ENCODE measurements at places on chromosomes 7 and 10.

DNA sequence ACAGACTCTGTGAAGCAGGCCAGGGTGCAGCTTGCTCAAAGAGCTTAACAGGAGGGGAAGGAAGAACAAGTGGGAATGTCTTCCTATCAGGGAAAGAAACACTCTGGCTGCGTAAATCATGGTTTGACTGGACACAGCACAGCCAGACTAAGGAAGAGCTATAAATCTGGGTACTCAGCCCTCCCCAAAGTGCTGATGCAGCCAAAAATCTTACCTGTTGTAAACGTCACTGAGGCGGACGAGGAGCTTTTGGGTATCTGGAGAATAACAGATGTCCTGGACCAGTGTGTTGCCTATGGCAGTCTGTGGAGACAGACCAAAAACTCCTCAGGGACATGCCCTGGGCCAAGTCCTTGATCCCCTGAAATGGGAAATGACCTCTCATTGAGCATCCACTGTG is 43.1 kb upstream of the HNRNPH3 start:
- no peak for DNase-seq

DNA sequence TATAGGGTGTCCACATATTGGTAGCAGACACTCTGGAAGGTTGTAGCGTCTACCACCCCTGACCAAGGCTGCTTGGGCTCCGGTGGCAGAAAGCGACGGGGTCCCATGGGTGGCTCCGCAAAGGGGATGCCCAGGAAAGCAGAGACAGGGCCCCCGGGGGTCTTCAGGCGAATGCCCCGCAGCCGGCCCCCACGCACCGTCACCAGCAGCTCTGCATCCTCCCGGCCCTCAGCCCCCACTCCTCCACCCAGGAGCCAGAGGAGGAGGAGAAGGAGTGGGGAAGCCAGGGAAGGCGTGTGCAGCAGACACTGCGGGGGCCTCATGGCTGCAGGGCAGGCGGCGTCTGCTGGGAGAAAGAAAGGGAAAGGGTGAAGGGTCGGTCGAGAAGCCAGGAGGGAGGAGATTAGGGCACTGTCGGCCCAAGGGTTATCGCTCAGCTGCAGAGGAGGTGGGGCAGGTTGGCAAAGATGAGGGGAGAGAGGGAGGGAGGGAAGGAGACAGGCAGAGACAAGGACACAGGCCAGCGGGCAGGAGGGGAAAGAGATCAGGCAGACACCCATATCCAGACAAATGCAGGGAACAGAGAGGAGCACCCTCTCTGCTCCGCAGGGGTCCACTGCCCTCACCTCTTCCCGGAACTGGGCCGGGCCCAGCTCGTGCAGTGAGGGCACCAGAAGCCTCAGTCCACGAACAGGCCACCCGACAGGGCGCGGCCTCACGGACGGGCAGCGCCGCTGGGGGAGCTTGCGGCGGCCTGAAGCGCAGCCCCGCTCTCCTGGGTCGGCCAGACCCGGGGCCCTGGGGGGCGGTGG is 1.6 kb downstream of the ACHE start:
- no peak for DNase-seq

GRCh38 chr10:4191894-4192293 is 406.9 kb upstream of the KLF6 start:
- no peak for DNase-seq

DNA sequence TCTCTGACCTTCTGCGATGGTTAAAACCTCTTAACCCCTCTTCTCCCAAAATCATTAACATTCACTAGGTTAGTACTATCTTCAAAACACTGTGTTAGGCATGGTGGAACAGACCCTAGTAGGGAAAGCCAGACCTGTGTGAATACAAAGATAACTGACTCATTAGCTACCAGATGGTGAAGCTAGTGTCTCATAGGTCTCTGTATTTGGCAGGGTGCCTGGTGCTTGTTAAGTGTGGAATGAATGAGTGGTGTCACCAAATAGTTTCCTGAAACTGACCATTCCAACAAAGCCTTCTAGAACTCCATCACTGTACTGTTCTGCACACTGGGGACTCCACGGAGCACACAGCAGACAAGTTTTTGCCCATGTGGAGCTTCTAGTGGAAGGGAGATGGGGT is 27.7 kb upstream of the TM9SF3 start:
- DNase-seq = no peak

DNA sequence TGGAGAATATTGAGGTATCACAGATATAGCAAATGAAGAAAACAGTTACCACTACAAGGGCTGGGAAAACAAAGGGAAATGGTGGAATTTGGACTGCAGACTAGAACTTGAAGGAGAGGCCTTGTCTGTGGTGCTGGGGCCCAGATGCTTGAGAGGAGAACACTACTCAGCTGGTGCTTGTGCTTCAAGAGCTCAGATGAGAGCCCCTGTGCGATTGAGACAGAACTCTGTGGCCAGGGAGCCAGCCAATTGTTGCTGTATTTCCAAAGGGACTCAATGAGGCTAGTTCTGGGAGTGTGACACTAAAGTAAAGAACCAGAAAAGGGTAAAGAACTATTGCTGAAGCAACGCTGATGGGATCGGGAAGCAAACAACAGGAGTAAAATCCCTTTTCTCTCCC is 406.5 kb upstream of the SEMA3D start:
- no peak for DNase-seq

GRCh38 chr7:79009647-79010046 is 443.8 kb downstream of the MAGI2 start:
- DNase-seq = no peak

DNA sequence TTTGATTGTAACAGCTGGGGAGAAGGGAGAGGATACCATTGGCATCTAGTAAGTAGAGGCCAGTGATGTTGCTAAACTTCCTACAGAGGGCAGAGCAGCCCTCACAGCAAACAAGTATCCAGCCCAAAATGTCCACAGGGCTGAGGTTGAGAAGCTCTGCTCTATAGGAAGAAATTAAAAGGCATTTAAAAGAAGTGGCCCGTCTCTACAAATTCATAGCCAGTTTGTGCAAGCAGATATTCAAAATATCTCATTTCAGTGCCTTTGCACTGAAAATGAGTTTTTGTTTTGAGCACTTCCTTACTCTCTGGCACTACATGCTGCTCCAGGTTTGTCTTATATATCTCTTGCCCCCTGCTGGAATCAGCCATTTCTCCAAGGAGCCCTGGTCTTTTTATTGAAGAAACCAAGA is 330.0 kb downstream of the BBS9 start:
- no peak for DNase-seq

GRCh38 chr7:77833136-77833535 is 34.6 kb downstream of the PHTF2 start:
- no peak for DNase-seq

- no peak for DNase-seq
Measured at GRCh38 chr10:13183625-13184024, 22.3 kb downstream of the MCM10 start.

DNA sequence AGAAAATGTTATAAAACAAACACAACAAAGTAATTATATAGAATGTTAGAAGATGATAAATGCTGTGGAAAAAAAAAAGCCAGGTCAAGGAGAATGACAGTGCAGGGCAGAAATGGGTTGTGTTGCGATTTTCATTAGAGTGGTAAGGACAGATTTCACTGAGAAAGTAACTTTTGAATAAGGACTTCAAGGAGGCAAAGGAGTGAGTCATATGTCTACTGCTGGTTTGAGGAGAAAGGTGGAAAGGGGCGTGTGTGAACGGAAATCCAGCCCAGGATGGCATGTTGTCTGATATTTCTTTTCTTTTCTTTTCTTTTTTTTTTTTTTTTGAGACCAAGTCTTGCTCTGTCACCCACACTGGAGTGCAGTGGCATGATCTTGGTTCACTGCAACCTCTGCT is 12.3 kb upstream of the DLD start:
- DNase-seq = no peak

- DNase-seq = no peak
Measured at GRCh38 chr10:7708832-7709231, 5.7 kb downstream of the ITIH2 start.

DNA sequence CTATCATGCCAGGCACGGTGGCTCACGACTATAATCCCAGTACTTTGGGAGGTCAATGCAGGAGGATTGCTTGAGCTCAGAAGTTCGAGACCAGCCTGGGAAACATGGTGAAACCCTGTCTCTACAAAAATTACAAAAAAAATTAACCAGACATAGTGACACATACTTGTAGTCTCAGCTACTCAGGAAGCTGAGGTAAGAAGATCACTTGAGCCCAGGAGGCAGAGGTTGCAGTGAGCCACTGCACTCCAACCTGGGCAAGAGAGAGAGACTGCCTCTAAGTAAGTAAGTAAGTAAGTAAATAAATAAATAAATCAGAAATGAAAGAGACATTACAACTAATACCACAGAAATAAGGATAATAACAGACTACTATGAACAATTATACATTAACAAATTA is 36.2 kb downstream of the PDLIM1 start:
- no peak for DNase-seq

GRCh38 chr10:79034271-79034876 is 34.4 kb upstream of the ZMIZ1 start:
- DNase-seq = no peak

- DNase-seq = no peak
Measured at GRCh38 chr7:78203042-78203720, 404.6 kb downstream of the PHTF2 start.

DNA sequence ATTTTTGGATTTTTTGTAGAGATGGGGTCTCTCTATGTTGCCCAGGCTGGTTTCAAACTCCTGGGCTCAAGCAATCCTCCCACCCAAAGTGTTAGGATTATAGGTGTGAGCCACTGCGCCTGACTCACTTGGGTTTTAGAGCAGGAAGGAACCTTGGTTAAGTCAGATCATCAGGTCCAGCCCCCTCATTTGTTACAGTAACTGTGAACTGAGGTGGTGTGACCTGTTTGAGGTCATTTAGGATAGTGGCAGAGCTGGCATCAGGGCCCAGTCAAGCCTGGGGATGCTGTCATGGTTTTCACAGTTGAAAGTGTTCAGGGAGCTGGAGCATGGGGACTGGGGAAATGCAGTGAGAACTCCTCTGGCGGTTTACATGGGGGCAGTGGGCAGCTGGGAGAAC is 159.6 kb downstream of the TAX1BP1 start:
- no peak for DNase-seq

GRCh38 chr7:12222889-12223579 is 11.9 kb downstream of the TMEM106B start:
- DNase-seq = no peak

DNA sequence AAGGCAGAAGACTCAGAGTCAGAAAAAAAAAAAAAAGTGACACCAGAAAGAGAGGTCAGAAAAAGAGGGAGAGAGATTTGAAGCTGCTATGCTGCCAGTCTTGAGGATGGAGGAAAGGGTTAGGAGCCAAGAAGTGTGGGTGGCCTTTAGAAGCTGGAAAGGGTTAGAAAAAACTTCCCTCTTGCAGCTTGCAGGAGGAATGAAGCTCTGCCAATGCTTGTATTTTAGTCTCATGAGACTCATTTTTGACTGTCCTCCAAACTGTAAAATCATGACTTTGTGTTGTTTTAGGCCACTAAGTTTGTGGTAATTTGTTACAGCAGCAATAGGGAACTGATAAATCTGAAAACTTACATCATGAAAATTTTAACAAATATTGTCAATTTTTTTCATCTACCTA is 127.7 kb upstream of the NOBOX start:
- no peak for DNase-seq
